ENCODE measurements at places on chromosomes 13 and 19.

GRCh38 chr19:7492142-7492541 is 3.3 kb upstream of the PEX11G start:
- no peak for DNase-seq

DNA sequence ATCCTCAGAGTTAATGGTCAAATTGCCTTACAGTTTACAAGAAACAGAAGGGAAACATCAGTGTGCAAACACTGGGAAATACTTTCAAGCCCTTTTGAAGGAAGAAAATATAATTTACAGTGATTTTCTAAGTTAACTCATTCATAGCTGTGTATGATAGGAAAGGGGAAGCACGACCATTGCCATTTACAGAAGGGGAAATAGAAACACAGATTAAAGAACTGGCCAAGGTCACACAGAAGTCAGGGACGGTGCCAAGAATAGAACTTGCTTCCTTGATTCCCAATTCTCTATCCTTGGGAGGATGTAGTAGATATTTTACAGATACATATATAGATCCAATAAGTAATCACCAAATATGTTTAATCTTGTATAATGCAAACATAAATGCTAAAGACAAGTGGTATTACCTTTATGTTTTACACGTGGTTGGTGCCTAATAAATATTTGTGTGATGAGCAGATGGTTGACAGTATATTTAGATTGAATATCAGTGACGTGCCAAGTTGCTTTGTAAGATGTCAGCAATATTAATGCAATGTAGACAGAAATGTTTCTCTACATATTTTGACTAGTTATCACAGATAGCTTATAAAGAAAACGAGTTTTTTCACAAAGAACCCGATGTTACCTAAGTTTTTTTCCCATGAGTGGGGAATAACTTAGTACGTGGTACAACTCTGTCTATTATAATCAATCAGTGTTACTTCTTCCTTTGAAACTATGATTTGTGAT is 73.1 kb downstream of the FLT1 start:
- no peak for DNase-seq

DNA sequence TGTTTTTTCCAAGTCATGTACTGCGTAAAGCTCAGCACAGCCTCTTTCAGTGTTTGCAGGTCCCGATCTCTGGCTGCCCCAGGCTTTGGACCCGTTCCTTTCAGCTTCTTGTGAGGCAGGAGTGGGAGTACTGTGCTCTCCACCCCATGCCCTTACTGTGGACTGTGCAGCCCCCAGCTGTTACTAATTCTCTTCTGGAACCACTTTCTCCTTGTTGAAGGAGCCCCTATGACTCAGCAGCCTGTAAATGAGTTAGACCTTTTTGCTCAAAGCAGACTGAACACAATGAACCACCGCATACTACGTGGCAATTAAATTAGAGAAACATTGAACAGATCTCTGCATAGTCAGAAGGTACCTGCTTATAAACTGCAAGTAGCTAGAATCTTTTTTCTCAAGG is 39.0 kb downstream of the SERTM1 start:
- no peak for DNase-seq

DNA sequence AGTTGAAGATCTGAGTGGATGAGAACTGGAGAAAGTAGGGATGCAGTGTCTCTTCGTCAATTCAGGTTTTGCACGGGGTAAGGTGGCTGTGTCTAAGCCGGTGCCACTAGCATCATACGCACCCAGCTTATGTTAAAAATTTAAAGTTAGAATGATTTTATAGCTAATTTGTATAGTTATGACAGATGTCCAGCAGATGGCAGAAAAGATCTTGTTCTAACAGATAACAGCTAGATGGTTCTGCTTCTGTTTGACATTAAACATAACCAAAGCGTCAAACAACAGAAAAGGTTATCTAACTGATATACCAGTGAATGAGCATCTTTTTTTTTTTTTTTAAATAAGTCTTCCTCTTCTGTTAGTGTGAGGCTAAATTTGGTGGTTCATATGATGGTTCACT is 18.8 kb upstream of the EDDM13 start:
- peak; percentile 50 for DNase-seq

DNA sequence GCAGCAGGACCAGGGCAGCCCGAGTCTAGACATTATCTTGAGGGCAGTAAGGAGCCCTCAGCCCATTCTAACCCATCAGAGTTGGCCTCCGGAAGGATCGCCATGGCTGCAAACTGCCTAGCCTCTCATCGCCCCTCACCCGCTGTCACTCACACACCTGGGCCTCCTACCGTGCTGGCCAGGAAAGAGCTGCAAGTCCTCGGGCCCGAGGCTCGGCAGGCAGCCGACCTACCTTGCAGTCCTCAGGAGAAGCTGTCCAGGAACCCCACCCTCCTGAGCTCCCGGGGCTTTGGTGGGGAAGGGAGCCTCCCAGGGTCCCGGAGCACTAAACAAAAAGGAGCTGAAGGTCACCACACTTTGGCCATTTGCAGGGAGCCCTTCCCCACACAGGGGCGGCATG is 46.8 kb downstream of the CCNE1 start:
- no peak for DNase-seq

- DNase-seq, result no peak
Measured at GRCh38 chr13:32347651-32348050, 32.3 kb downstream of the BRCA2 start.

- no peak for DNase-seq
Measured at GRCh38 chr19:35219008-35219407, 9.5 kb downstream of the FAM187B start.

DNA sequence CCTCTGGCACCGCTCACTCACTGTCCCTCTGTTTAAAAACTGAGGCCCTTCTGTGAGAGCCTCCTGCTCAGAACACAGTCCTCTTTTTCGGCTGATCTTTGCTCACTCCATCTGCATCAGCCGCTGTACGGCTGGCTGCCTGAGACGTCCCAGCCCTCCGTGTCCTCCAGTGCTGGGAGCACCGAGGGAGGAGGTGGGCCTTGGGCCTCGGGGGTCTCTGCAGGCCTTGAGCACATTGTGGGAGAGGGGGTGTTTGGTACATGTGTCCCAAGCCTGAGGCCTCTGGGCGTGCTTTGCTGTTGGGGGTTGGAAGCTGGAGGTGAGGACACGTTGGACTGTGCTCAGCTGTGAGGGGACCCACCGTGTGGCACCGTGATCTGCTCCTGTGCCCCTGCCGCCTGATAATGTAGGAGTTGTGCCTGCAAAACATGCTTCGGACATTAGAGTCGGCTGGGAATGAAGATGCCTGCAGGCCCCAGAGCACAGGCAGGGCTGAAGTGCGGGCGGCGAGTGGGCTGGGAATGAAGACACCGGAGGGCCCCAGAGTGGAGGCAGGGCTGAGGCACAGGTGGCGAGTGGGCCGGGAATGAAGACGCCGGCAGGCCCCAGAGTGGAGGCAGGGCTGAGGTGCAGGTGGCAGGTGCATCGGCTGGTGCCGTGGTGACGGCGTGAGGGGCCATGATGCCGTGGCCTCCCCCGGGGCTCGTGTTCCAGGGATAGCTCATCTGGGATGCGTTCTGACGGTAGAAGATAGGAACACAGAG is 30.6 kb downstream of the MCF2L start:
- DNase-seq, result no peak

DNA sequence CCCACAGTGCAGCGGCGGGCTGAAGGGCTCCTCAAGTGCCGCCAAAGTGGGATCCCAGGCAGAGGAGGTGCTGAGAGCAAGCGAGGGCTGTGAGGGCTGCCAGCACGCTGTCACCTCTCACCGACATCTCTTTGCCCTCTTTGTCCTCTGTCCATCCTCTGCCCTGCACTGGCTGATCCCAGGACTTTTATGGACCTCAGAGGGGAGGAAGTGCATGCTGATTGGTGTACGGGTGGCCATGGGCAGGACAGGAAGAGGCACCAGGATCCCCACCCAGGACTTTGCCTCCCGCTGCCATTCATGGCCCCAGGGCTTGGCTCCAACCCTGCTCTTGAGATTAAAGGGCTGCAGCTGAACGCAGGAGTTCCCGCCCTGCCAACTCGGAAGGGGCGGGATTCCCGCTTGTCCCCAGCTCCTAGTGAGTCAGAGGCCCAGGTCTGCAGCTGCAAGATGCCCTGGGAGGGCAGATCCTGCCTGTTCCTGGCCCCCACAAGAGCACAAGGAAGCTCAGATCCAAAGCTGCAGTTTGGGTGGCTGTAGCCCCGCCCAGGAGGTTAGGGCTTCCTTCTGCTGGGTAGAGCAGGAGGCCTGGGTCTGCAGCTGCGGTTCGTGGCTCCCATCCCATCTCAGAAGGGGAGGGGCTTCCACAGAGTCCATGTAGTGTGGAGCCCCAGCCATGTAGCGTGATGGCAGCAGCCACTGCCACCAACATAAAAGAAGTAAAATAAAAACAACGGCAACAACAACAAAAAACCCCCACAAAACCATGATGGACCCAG is 1716.7 kb downstream of the SLITRK1 start:
- DNase-seq, result no peak

- DNase-seq, result peak; percentile 20
Measured at GRCh38 chr13:34431827-34432581, 510.1 kb upstream of the NBEA start.

GRCh38 chr13:106233134-106233735 is 302.2 kb downstream of the EFNB2 start:
- no peak for DNase-seq

- DNase-seq, result no peak
Measured at GRCh38 chr13:54124700-54125099, 1096.1 kb downstream of the OLFM4 start.

- no peak for DNase-seq
Measured at GRCh38 chr19:35033067-35034004, 3.1 kb downstream of the SCN1B start.

DNA sequence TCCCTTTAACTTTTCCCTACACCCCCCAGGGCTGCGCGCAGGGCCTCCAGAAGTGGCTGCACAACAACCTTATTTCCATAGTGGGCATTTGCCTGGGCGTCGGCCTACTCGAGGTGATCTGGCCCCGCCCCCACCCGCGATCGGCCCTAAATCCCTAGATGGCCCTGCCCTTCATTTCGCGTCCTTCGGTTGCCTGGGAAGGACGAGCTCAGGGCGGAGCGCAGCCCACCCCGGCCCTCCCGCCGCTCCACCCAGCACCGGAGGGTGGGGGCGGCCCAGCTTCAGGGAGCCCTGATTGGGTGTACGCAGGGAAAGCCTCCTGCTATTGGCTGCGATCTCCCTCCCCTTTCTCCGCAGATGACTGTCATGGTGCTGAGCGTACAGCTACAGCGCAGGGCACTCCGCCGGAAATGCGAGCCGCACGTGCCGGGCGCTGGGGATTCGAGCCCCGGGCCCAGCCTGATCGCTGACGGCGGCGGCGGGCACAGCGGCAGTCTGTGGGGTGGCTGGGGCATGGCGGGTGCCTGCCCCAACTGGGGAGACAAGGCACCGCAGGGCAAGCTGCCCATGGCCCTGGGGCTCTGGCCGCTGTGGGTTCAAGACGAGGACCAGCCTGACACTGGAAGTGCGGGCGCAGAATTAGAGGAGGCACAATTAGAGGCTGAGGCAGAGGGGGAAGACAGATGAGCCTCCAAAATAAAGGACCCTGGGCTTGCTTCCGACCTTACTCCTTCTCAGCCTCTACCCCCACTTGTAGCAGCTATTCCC is 4.3 kb downstream of the CD37 start:
- no peak for DNase-seq

DNA sequence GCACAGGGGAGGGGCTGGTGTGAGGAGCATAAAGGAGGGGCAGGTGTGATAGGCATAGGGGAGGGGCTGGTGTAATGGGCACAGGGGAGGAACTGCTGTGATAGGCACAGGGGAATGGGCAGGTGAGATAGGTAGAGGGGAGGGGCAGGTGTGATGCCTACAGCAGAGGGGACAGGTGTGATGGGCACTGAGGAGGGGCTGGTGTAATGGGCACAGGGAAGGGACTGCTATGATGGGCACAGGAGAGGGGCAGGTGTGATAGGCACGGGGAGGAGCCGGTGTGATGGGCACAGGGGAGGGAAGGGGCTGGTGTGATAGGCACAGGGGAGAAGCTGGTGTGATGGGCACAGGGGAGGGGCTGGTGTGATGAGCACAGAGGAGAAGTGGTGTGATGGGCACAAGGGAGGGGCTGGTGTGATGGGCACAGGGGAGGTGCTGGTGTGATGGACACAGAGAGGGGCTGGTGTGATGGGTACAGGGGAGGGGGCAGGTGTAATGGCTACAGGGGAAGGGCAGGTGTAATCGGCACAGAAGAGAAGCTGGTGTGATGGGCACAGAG is 39.5 kb upstream of the POP4 start:
- DNase-seq, result no peak

GRCh38 chr13:107251341-107251740 is 683.4 kb upstream of the ARGLU1 start:
- DNase-seq, result no peak

DNA sequence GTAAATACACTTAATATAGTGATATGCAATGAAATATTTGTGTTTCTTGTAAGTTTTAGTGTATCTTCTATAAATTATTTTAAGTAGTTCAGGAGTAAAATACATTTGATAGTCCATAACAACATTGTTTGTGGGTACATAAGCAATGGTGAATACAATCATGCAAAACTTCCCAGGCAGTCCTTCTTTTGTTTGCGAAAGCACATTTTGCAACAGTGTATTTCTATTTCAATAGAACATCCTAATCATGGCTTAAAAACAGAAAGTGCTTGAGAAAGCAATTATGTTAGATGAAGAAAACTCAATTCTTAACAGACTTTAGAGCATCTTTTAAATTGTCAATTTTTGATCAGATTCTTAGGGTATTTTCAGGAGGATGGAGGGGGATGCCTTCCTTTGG is 155.6 kb downstream of the POSTN start:
- no peak for DNase-seq

GRCh38 chr13:94761407-94761806 is 49.1 kb upstream of the SOX21 start:
- DNase-seq, result no peak

GRCh38 chr19:10685210-10685609 is 16.0 kb upstream of the QTRT1 start:
- no peak for DNase-seq

All from SHP77 (cell line).